ENCODE measurements at places on chromosomes 6 and 20.

- no peak for DNase-seq
Measured at GRCh38 chr6:126672649-126673048, 332.7 kb downstream of the CENPW start.

DNA sequence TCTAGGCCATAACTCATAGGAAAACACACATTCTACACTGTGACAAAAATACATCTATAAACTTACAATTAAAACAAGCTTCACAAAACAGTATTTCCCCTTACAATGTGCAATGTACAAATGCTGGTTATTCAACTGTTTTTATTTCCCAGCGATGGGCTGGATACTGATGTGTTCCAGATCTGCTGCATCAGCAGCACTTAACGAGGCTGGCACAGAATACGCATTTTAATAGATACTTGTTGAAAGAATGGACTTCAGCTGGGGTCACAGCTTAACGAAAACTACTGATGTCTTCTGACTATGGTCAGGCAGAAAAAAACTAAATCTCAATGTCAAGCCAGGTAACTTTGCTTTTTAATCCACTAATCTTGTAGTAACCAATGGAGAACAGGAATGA, 70.9 kb downstream of the B4GALT5 start:
- no peak for DNase-seq

GRCh38 chr6:100186552-100186951, 192.5 kb upstream of the MCHR2 start:
- DNase-seq: no peak

GRCh38 chr20:17807651-17808050, 107.9 kb downstream of the BANF2 start:
- no peak for DNase-seq

DNA sequence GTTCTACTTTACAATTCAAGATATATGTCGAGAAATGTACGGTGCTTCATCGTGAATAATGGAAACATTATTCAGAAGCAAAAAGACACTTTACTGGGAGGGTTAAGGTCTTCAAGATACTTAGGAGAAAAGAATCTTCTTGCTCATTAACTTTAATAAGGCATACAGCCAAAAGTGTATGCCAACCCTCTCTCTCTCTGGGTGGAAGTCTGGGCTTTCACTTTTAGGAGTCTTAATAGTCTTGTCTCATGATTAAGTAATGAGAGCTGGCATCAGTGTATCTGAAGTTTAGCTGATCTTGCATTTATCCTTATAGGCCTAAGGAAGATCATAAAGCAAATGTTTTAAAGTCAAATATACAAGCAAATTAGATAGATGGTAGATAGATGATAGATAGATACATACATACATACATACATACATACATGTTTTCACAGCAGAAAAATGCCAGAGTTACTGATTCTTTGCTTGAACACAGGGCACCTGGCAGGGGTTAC, 21.5 kb downstream of the OLIG3 start:
- DNase-seq: no peak

DNA sequence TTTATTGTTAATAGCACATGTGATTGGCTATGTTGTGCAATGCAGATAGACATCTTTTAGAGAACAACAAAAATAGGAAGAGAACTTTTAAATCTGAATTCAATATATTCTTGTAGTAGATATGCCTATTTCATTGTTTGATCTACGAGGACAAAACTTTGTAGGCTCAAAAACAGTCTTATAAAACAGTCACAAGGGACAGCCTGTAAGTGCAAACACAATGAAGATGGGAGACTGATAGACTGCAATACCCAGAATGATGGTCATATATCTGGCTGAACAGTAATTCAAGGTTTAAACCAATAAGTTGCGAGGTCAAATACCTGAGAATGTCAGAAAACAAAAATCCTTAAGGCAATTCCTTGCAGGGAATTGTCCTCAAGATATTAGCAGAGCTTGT, 1342.9 kb upstream of the ADGRB3 start:
- no peak for DNase-seq

- DNase-seq: no peak
Measured at GRCh38 chr6:13124131-13124530, 204.2 kb downstream of the TBC1D7 start.

DNA sequence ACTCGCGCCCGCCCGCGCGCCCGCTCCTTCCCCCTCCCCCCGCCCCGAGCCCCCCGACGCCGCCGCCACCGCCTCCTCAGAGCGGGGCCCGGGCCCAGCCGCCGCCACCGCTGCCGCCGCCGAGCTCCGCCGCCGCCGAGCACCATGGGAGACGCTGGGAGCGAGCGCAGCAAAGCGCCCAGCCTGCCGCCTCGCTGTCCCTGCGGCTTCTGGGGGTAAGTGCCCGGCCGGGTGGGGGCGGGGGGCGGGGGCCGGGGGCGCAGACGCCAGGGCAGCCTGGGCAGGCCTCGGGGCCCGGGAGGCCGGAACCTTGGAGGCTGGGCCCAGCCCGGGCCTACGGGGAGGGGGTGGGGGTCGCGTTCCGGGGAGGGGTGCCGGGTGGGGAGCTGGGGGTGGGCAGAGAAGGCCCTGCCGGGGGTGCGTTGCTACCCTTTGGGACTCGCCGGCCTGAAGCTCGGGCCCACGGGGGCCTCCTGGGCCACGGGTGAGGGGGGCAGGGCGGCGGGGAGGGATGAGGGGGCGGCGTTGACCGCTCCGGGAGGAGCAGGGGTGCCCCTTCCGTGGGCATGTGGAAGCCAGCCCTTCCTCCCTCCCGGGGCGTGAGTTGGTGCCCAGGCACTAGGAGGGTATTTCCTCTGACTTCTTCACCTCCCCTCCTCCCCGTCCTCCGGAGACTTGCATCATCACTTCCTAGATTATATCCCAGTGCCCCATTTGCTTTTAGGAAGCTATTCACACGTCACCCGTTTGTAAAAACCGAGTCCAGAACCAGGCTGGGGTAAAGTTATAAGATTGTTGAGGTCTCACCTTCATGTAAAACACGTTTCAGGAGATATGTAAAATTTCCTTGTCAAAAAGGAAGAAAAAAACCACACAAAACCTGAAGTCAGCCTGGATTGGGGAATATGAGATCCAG, 533 bp downstream of the ZFAND3 start:
- DNase-seq: peak; percentile 40

GRCh38 chr20:61874421-61875068, 191.1 kb downstream of the TAF4 start:
- no peak for DNase-seq

DNA sequence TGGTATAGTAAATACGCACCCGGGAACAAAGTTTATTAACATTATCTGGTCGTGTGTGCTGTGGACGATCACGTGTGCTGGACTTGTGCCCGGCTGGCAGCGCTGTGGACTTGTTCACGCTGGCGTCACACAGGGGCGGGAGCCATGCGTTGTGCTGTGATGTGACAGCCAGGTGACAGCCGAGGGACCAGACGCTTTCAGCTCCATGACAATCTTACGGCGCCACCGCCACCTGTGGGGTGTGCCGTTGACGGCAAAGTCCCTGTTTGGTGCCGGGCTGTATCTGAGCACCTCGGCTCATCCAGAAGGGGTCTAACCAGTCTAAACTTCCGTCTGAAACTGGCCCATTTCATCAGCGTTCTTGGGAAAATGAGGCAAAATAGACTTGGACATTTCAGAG, 25.2 kb downstream of the DLL1 start:
- DNase-seq: no peak

- no peak for DNase-seq
Measured at GRCh38 chr20:34998331-34998950, 42.8 kb downstream of the MYH7B start.

- DNase-seq: no peak
Measured at GRCh38 chr20:32518593-32519380, 66.3 kb downstream of the NOL4L start.

- DNase-seq: no peak
Measured at GRCh38 chr6:165656581-165657324, 6.3 kb downstream of the PDE10A start.

DNA sequence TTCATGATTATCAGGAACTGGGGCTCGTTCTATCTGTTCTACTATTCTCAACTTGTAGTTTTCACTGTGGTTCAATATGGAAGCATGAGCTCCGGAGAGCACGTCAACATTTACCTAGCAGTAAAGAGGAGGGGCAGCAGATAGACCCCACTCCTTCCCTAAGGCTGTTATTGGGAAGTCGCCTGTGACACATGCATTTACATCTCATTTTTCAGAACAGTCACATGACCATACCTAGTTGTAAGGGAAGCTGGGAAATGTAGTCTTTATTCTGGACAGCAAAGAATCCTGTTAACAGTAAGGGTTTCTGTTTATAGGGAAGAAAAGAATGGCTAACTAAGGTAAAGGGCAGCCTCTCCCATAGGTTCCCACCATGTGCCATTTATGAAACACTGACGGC, 158.3 kb downstream of the ZFP64 start:
- no peak for DNase-seq

DNA sequence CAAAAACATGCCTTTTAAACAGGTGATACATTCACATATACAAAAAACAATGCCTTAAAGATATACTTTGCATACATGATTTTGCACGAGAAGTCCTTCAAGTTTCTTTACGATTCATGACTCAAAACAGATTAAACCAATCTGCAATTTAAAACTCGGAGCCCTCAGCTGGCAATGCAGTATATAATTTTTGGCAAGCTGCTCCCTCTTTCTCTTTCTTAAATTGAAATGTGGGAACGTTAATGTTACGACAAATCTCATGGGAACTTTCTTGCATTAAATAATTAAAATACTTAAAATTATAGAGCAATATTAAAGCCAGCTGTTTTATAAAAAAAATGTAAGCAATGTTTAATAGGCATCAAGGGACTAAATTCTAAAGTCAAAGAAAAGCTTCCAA, 334.6 kb downstream of the ESR1 start:
- DNase-seq: no peak

- no peak for DNase-seq
Measured at GRCh38 chr6:1477432-1478090, 88.2 kb downstream of the FOXF2 start.

DNA sequence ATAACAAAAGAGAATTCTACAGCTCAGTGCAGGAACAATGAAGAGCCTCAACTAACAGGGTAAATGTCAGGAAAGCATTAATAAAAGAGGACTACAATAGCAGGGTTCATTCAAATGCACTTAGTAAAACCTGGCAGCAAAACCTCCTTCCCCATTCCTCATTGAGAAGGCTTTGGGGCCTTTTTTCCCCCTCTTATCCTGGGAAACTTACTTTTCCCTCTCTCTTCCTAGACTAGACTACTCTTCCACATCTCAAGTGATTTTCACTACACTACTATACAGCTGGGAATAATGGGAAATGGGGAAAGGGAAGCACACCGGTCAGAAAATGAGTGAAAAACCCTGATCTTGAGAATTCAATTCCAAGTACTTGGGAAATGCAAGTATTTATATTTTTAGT, 10.1 kb downstream of the ROMO1 start:
- DNase-seq: no peak

DNA sequence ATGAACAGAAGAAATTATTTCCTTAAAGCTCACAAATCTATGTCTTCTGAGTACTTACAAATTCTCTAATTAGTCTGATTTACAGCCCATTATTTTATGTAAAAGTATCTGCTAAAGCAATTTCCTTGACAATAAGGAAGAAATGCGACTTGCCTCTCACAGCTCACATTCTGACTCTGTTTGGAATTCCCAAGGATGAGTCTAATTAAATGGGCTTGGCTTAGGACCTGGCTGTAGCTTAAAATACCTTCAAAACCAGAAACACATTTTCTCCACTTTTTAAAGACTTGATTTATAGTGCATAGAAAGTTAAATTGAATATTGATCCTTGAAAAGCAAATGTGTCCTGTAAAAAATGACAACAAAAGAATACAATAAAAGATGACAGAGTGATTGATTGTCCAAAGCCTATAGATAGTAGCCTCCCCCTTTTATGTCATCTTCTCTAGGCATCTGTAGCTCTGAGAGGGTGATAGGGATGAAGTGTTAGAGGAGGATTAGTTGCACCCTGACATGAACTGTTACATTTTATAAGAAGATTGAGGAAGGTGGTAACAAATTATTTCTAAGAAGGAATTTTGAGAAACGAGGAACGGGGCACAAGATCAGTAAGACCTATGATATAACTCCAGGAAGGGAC, 118.9 kb downstream of the MACROD2 start:
- no peak for DNase-seq

DNA sequence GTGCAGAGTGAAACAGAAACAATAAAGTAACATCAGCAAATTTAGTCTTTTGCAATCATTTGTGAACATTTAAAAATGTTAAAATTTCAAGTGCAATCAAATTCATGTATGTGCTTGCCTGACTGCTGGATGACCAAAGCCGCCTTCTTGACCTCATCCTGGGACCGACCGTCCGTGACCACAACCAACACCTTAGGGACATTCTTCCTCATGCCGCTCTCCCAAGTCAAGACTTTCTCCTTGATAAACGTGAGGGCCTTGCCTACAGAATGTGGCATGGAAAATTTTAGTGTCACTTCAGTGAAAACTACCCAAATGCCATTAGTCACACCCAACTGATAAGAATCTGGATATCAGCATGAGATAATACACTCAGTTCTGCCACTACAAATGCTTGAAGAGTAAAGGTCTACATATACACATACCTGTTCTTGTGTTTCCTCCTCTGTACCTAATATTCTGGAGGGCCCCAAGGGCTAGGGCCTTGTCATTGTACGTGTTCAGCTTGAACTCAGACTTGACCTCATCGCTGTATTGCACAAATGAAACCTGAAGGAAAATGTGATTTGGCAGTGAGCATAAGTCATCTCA, 86.8 kb downstream of the COL12A1 start:
- no peak for DNase-seq

DNA sequence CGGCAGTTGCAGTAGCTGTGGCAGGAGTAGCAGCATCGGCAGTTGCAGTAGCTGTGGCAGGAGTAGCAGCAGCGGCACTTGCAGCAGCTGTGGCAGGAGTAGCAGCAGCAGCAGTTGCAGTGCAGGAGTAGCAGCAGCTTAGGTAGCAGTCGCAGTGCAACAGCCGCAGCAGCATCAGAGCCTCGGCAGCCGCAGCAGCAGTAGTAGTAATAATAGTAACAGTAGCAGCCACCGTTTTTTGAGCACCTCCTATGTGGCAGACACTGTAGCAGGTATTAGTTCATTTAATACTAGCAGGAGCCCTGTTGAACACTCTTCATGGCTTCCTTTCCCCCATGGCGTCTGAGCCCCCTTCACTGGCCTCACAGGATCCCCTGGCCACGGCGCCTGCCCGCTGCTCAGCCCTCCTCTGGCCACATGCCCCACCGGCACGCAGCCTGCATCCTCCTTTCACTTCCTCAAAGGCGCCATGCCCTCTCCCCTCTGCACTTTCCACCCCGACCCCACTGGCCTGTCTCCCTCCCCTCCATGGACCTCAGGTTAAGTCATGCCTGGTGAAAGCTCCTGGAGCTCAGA, 19.1 kb upstream of the IRF4 start:
- DNase-seq: no peak

GRCh38 chr6:160967833-160968232, 23.7 kb upstream of the MAP3K4 start:
- no peak for DNase-seq

DNA sequence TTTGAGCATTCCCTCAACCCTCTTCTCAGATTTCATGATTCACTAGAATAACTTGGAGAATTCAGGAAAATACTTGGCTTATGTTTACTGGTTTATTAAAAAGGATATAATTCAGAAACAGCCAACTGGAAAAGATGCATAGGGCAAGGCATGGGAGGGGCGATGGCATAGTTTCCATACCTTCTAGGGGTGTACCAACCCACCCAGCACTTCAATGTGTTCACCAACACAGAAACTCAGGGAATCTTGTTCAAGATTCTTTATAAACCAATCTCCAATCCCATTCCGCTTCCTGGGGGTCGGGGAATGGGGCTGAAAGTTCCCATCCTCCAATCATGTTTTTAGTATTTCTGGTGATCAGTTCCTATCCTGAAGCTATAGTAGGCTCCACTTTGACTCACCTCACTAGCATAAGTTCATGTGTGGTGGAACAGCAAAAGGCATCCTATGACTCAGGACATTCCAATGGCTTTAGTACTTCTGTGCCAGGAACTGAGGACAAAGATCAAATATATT, 164.4 kb downstream of the SIM1 start:
- DNase-seq: no peak
